HepG2 (cell line): ENCODE measurements at places on chromosomes 11 and 22.

GRCh38 chr11:118530180-118530682 lies 761 bp upstream of the TMEM25 start:
- no peak for DNase-seq

GRCh38 chr11:128886406-128887124 lies 4.6 kb upstream of the KCNJ5 start:
- DNase-seq: no peak

DNA sequence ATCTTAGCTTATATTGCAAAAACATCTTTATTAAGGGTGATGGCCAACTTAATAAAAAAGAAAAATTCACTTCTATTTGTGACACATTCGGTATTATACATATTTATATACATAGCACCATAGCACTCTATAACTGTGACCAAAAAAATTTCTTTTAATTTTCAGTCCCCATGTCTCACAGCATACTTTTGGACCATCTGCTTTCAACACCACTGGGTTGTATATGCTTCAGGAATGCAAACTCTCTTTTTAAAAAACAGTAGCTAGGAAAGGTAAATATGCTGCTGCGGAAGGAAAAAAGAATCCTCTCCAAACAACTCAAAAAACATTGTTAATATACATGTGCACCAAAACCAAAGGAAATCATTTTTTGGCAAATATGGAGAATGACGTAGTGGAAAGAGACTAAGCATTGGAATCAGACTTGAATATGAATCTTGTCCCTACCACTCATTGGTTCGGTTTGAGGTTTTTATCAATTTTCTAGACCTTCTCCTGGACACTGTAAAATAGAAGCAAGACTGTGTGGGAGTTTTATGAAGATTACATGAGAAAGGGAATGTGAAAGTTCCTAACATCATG lies 227.9 kb downstream of the BLID start:
- no peak for DNase-seq

DNA sequence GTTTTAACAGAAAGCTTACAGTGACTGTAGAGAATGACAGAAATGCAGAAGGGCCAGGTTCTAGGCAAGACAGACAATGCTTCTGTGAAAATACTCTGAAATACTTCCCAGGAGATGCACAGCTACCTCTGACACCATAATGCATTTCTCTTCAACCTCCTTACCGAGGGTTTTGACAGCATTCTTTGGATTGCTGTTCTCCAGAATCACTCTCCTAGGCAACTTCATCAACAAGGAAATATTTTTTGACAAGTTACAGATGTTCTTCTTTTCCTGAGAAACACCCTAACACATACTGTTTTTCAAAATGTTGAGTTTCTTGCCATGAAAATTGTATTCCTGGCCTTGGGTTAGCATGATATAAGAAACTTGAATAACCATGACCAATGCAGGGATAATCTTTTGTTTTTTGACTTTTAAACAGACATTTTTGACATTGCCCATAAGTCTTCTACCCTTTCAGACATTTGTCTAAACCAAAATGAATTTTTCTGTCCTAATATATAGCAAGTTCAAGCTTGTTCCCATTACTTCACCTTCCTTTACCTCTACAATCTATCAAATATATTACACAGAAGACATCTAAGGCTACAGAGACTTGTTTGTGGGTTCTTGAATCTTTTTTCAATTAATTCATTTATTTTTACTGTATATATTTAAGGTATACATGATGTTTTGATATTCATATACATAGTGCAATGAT lies 108.1 kb downstream of the CCDC34 start:
- DNase-seq: no peak

- DNase-seq: no peak
Observed at GRCh38 chr11:30328681-30329080, 5.8 kb downstream of the ARL14EP start.

DNA sequence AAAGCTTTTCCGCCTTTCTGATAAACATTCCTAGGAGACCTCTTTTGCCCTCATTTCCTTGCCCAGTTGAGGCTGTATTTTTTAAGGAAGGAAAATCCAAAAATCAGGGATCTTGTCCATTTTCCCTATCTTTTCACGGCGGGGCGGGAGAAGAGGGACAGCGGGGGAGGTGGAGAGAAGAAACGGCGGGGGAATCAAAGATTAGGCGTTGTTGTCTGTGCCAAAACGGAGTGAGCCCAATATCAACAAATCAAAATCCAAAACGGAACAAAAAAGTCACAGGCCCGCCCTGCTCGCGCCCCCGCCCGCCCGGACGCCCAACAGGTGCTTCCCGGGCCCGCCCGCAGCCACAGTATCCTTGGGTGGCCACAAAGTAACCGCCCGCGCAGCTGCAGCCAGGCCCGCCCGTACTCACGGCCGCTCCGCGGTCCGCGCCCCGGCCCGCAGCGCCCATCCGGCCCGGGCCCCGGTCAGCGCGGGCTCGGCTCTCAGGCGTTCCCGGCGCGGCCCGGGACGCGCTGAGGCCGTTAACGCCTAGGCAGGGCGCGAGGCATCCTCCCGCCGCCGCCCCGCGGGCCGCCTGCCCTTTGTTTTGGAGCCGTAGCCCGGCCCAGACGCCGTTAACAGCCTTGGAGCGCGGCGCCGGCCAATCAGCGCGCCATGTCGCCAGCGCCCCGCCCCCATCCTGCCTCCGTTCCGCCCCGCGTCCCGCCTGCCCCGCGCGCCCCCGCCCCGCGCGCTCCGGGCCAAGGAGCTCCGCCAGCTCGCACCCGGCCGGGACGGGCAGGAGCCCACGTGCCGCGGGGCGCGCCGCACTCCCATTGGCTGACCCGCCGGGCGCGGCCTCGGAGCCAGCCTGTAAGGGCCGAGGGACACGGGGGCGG lies at the start of gene YPEL1:
TSS of gene YPEL1 (minus strand) at position 595 of the 884 bp plus-strand sequence. CDS start 25,050 bp downstream, outside the sequence.
- peak; percentile 76 for DNase-seq

DNA sequence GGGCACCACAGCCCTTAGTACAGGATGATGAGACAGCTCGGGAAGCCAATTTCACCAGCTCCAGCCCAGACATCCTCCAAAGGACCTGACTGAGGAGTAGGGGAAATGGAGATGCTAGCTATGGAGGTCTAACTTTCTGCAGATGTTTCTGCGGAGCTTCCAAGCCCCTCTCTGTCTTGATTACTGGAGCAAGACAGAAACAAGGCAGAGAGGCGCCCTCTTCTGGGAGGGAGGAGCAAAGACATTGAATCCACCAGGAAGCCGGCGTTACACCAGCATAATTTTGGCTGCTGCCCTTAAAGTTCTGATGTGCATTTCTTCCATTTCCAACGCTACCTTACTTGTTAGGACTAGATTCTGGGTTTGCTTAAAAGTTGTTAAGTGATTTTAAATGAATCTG lies 107.3 kb upstream of the HSD17B12 start:
- DNase-seq: peak; percentile 27

DNA sequence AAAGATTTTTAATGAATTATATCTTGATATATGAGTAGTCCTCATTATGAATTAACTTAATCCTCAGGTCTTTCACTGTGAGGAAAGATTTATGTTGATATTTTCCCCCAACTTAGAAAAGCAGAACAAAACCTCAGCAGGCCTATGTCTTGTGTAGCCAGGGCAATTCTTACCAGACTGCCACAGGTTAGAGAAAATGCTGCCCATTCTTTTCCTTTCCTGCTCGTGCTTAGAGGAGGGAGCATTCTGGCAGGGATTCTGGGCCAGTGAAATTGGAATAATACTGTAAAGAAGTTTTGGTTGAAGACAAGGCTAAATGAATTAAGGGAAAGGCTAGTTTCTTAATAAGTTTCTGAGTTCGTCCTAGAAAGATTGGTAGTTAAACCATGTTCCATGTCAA lies 56.6 kb downstream of the ZNRF3 start:
- no peak for DNase-seq

GRCh38 chr11:7671347-7672215 lies 1.7 kb downstream of the CYB5R2 start:
- DNase-seq: no peak
